T-helper 1 cell (primary cell): ENCODE measurements at places on chromosomes 6 and 20.
A peak's percentile ranks its signal among the peaks of the same experiment; 100 is the strongest.

- no peak for DNase-seq
These were observed 265.3 kb upstream of the BMP2 start for GRCh38 chr20:6502219-6502618.

DNA sequence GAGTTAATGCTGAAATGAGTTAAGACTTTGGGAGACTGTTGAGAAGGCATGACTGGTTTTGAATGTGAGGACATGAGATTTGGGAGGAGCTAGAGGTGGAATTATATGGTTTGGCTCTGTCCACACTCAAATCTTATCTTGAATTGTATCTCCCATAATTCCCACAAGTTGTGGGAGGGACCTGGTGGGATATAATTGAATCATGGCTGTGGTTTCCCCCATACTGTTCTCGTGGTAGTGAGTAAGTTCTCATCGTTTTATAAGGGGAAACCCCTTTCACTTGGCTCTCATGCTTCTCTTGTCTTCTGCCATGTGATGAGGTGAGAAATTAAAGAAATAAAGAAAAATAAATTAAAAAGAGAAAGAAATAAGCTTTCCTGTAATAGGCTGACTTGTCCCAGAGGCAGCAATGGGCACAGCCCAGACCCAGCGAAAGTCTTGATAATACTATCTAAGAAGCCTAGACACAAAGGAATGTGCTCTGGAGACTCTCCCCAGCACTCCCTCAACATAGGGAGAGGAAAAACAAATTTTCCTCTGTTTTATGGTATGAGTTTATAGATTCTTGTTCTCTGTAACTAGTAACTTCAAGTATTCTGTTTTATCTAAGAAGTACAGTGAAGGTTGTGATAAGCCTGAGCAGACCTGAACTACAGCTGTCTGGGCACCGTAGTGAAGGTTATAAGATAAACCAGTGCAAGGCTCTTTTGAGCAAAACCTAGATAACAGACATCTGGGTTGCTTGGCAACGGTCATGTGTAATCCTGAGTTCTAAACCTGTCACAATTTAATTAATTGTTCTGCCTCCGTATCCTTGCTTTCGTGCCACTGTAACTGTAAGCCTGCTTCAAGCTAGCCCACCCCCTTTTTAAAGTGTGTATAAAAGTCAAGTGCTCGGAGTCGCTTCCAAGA lies 88.9 kb upstream of the ECI2 start:
- DNase-seq: no peak

DNA sequence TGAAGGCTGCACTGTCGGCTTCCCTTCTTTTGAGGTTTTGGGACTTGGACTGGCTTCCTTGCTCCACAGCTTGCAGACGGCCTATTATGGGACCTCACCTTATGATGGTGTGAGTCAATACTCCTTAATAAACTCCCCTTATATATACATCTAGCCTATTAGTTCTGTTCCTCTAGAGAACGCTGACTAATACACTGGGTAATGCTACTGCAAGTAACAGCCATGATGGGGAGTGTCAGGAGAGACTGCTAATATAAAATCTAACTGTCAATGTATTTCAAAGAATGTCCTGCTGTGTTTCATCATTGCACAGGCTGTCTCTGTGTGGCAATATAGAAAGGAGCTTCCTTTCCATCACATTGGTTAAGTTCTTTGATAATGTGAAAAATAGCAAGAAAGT lies 57.7 kb upstream of the UST start:
- DNase-seq: no peak

GRCh38 chr6:109449795-109450673 lies 5.5 kb downstream of the MICAL1 start:
- DNase-seq: no peak

GRCh38 chr6:89412071-89413005 lies at the start of gene RRAGD:
RRAGD (minus strand) TSS chr6:89412273; CDS start chr6:89411993, 280 bp downstream.
- peak; percentile 60 for DNase-seq

GRCh38 chr6:30678964-30679726 lies 6.3 kb upstream of the DHX16 start:
- peak; percentile 85 for DNase-seq

GRCh38 chr6:105874835-105875626 lies 211.1 kb upstream of the PRDM1 start:
- no peak for DNase-seq

GRCh38 chr20:58690396-58691135 lies 2.0 kb upstream of the NPEPL1 start:
- DNase-seq: no peak
